Placental pericyte (primary cell): ENCODE measurements at places on chromosomes 3 and 15. TPM values are rescaled to one million over a fixed set of nuclear protein-coding genes. Genes with fewer than 3 reads are reported as not detected.

TTLL13 gene
- total RNA-seq, result not detected in 2 replicates

GREM1 gene
- 264 and 829 TPM in 2 replicates for total RNA-seq

CASR gene
- total RNA-seq, result not detected in 2 replicates

USP3 gene
- 42.0 and 46.2 TPM in 2 replicates for total RNA-seq

TNFSF10 gene
- total RNA-seq, result 0.22 and 0.43 TPM in 2 replicates

TJP1 gene
- 84.9 and 114 TPM in 2 replicates for total RNA-seq

SLC24A5 gene
- not detected in 2 replicates for total RNA-seq

KLF15 gene
- total RNA-seq, result 0.29 and 2.8 TPM in 2 replicates

RPL14 gene
- total RNA-seq, result 177 and 334 TPM in 2 replicates

HHATL gene
- total RNA-seq, result not detected in 2 replicates

P2RY13 gene
- not detected in 2 replicates for total RNA-seq

COL7A1 gene
- total RNA-seq, result 23.6 and 259 TPM in 2 replicates

CELF6 gene
- total RNA-seq, result under 0.01 and 0.22 TPM in 2 replicates

LAMB2 gene
- total RNA-seq, result 303 and 395 TPM in 2 replicates

CHRM5 gene
- total RNA-seq, result under 0.01 TPM in 1 of 2 replicates, not detected in the other

RBP2 gene
- not detected in 2 replicates for total RNA-seq

ACTR8 gene
- total RNA-seq, result 23.2 and 32.2 TPM in 2 replicates

ANO10 gene
- total RNA-seq, result 43.3 and 48.5 TPM in 2 replicates

SATB1 gene
- 7.2 and 8.8 TPM in 2 replicates for total RNA-seq

CRYBG3 gene
- total RNA-seq, result 13.6 and 21.6 TPM in 2 replicates

SENP5 gene
- total RNA-seq, result 46.6 and 70.4 TPM in 2 replicates

GPR87 gene
- 0.14 TPM in 1 of 2 replicates, not detected in the other for total RNA-seq

UROC1 gene
- total RNA-seq, result not detected in 2 replicates

CLRN1 gene
- total RNA-seq, result not detected in 2 replicates

PEAK1 gene
- 53.0 and 69.8 TPM in 2 replicates for total RNA-seq

KLHL40 gene
- not detected in 2 replicates for total RNA-seq

CADM2 gene
- total RNA-seq, result not detected in 2 replicates

EPHA6 gene
- 0.22 and 2.6 TPM in 2 replicates for total RNA-seq

SETD2 gene
- total RNA-seq, result 33.3 and 40.1 TPM in 2 replicates

EXD1 gene
- total RNA-seq, result not detected in 2 replicates

SNRPA1 gene
- 10.3 and 30.8 TPM in 2 replicates for total RNA-seq

PLSCR5 gene
- not detected in 2 replicates for total RNA-seq

SPATA12 gene
- total RNA-seq, result not detected in 2 replicates

STARD5 gene
- 5.6 and 24.3 TPM in 2 replicates for total RNA-seq

FAM240A gene
- total RNA-seq, result not detected in 2 replicates

UPK1B gene
- total RNA-seq, result not detected in 2 replicates

TLR9 gene
- total RNA-seq, result not detected in 2 replicates

FBXW12 gene
- total RNA-seq, result not detected in 2 replicates

ITIH3 gene
- total RNA-seq, result 0.14 TPM in 1 of 2 replicates, not detected in the other

LRRC3B gene
- total RNA-seq, result not detected in 2 replicates

SPINT1 gene
- 0.44 and 1.3 TPM in 2 replicates for total RNA-seq

GOLGA8T gene
- total RNA-seq, result not detected in 2 replicates

PEX5L gene
- not detected in 2 replicates for total RNA-seq
